Mesothelial cell of epicardium (in vitro differentiated cells): ENCODE measurements at places on chromosomes 3 and 15.
A peak's percentile ranks its signal among the peaks of the same experiment; 100 is the strongest.

DNA sequence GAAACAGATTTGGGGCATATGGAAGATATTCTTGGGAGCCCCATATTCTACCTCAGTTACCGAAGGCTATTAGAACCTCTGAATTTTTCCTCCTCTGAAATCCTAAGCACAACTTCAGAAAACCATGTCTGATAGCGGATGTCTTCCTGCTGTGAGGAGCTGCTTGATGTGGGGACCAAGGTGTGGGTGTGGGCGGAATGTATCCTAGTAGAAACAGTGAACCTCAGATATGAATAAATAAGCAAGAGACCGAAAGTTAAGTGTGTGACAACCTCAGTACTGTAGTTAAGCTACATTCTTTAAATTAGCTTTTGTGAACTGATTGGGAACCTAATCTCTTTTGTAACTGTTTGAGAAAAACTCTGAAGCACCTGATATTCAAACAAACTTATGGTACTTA, 46.9 kb downstream of the SENP2 start:
- no peaks in the 10 kb centered on the region for H3K27me3 ChIP-seq
- H3K36me3 ChIP-seq = peaks cover 5% of the 10 kb centered on the region
- H3K27ac ChIP-seq = no peak overlapping the region

DNA sequence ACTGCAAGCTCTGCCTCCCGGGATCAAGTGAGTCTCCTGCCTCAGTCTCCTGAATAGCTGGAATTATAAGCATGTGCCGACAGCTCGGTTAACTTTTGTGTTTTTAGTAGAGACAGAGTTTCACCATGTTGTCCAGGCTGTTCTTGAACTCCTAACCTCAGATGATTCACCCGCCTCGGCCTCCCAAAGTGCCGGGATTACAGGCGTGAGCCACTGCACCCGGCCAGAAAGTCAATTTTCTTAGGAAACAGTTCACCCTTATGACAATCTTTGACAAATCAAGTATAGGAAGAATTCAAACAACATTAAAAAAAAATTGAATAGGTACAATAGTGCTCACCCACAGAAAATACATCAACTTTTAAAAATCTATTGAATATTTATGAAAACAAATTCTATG, 23.6 kb upstream of the DUT start:
- H3K27ac ChIP-seq = no peak overlapping the region
- H3K4me3 ChIP-seq = no peak overlapping the region
- no peaks in the 10 kb centered on the region for H3K27me3 ChIP-seq
- H3K4me1 ChIP-seq = no peaks in the 10 kb centered on the region
- H3K36me3 ChIP-seq = no peaks in the 10 kb centered on the region
- DNase-seq = no peak

- no peak for DNase-seq
- H3K36me3 ChIP-seq = no peaks in the 10 kb centered on the region
- no peaks in the 10 kb centered on the region for H3K27me3 ChIP-seq
- H3K4me3 ChIP-seq = no peak overlapping the region
Measured at GRCh38 chr15:76075046-76075445, 15.3 kb downstream of the TMEM266 start.

- H3K4me1 ChIP-seq = no peaks in the 10 kb centered on the region
- no peak overlapping the region for H3K4me3 ChIP-seq
- no peaks in the 10 kb centered on the region for H3K36me3 ChIP-seq
- H3K27me3 ChIP-seq = peaks cover 7% of the 10 kb centered on the region
Measured at GRCh38 chr15:31223478-31224350, 102.9 kb upstream of the KLF13 start.

GRCh38 chr3:50268703-50269451, at the start of gene SEMA3B:
Gene SEMA3B (plus strand): TSS chr3:50269147. CDS start chr3:50269241, 94 bp downstream.
- peak within 1 kb of the TSS; percentile 72 for H3K4me3 ChIP-seq
- H3K27ac ChIP-seq = peak within 1 kb of the TSS; percentile 100
- H3K4me1 ChIP-seq = peaks cover 80% of the 10 kb centered on the region
- no peak for DNase-seq
- H3K36me3 ChIP-seq = peaks cover 3% of the 10 kb centered on the region
- peaks cover 6% of the 10 kb centered on the region for H3K27me3 ChIP-seq

- no peaks in the 10 kb centered on the region for H3K27me3 ChIP-seq
- peaks cover 20% of the 10 kb centered on the region for H3K36me3 ChIP-seq
- DNase-seq = no peak
- no peak overlapping the region for H3K4me3 ChIP-seq
- peak overlapping the region; percentile 16 for H3K27ac ChIP-seq
- H3K4me1 ChIP-seq = no peaks in the 10 kb centered on the region
Measured at GRCh38 chr3:129467932-129468331, 27.9 kb downstream of the IFT122 start.

- no peak overlapping the region for H3K4me3 ChIP-seq
- H3K36me3 ChIP-seq = no peaks in the 10 kb centered on the region
- DNase-seq = no peak
- peaks cover 8% of the 10 kb centered on the region for H3K4me1 ChIP-seq
- H3K27ac ChIP-seq = no peak overlapping the region
- H3K27me3 ChIP-seq = peaks cover 2% of the 10 kb centered on the region
Measured at GRCh38 chr15:51355096-51355495, 13.6 kb downstream of the GLDN start.

DNA sequence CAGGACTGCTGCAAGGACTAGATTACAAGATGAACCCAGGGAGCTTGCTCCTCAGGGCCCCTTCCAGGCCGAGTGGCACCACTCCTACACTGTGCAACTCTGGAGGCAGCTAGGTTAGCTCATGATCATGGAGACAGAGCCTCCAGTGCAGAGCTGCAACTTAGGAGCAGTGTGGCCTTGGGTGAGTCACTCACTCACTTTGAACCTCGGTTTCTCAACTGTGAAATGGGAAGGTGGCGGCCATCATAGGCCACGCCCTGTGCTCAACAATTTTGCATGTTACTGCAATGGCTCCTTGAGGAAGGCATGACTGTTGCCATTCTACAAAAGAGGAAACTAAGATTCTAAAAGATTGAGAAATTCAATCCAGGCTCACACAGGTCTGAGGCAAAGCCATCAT, 11.2 kb upstream of the CXCR6 start:
- DNase-seq = no peak
- peaks cover 45% of the 10 kb centered on the region for H3K36me3 ChIP-seq
- no peaks in the 10 kb centered on the region for H3K4me1 ChIP-seq
- no peak overlapping the region for H3K27ac ChIP-seq
- no peak overlapping the region for H3K4me3 ChIP-seq
- no peaks in the 10 kb centered on the region for H3K27me3 ChIP-seq

- DNase-seq = no peak
- H3K4me1 ChIP-seq = peaks cover 33% of the 10 kb centered on the region
- peak overlapping the region; percentile 22 for H3K4me3 ChIP-seq
- no peaks in the 10 kb centered on the region for H3K27me3 ChIP-seq
- peak overlapping the region; percentile 64 for H3K27ac ChIP-seq
Measured at GRCh38 chr3:160403796-160404470, 4.5 kb downstream of the SMC4 start.

GRCh38 chr3:172209333-172210321, 170.2 kb downstream of the FNDC3B start:
- H3K4me3 ChIP-seq = no peak overlapping the region
- H3K27me3 ChIP-seq = no peaks in the 10 kb centered on the region
- no peak for DNase-seq

DNA sequence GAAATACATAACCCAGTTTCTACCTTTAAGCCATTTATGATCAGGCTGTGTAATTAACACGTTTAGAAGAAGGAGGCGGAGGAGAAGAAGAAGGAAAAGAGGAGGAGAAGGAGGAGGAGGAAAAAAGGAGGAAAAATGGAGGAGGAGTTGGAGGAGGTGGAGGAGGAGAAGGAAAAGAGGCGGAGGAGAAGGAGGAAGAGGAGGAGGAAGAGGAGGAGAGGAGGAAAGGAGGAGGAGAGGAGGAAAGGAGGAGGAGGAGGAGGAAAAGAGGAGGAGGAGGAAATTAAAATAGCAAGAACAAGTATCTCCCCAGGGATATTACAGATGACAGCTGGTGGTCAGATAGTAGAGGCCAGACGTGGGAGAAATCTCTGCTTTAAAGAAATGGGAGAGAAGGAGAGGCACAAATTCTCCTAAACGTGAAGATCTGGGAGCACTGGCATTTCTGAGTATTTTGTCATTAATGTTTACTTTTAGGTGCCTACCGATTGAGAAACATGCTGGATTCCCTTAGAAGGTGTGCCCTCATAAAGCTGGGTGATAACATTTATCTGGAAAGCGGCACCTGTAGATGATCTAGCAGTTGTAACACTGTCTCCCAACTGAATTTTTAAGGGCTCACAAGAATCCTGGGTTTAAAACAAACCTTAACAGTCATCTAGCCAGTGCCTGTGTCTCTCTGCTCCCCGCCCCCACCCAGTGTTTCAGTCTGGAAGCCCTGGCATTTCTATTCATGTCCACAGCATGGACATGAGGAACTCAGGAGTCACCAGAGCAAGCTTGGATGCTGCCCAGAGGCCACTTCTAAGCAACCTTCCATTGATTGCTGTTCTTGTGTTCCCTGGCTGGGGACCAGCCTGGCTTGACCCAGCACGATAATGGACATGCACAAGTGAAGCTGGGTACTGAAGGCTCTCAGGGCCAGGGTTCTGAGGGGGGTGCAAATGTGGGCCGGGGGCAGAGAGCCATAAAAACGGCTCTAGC, 75.2 kb downstream of the CHRNA7 start:
- H3K4me3 ChIP-seq = no peak overlapping the region
- H3K27me3 ChIP-seq = peaks cover 16% of the 10 kb centered on the region
- no peak for DNase-seq

- peaks cover 49% of the 10 kb centered on the region for H3K4me1 ChIP-seq
- H3K4me3 ChIP-seq = no peak within 1 kb of the TSS
- H3K36me3 ChIP-seq = no peaks in the 10 kb centered on the region
- no peak for DNase-seq
- peak within 1 kb of the TSS; percentile 18 for H3K27ac ChIP-seq
- H3K27me3 ChIP-seq = no peaks in the 10 kb centered on the region
Measured at GRCh38 chr3:111541911-111542483, at the start of gene CD96. Gene CD96 (plus strand): TSS chr3:111542197. CDS start chr3:111542249, 52 bp downstream.

GRCh38 chr3:9863058-9863772, 16.8 kb downstream of the CIDEC start:
- DNase-seq = no peak
- H3K27me3 ChIP-seq = no peaks in the 10 kb centered on the region
- no peaks in the 10 kb centered on the region for H3K36me3 ChIP-seq
- H3K4me1 ChIP-seq = peaks cover 17% of the 10 kb centered on the region
- peak overlapping the region; percentile 28 for H3K4me3 ChIP-seq
- H3K27ac ChIP-seq = no peak overlapping the region

- H3K4me3 ChIP-seq = no peak overlapping the region
- H3K36me3 ChIP-seq = no peaks in the 10 kb centered on the region
- DNase-seq = no peak
- H3K27ac ChIP-seq = no peak overlapping the region
Measured at GRCh38 chr15:25611603-25612002, 172.8 kb upstream of the UBE3A start.

- DNase-seq = no peak
- no peaks in the 10 kb centered on the region for H3K27me3 ChIP-seq
- no peak overlapping the region for H3K27ac ChIP-seq
- H3K4me3 ChIP-seq = no peak overlapping the region
Measured at GRCh38 chr3:16286751-16287543, 21.9 kb downstream of the OXNAD1 start.

- H3K4me3 ChIP-seq = no peak overlapping the region
- H3K27ac ChIP-seq = no peak overlapping the region
- DNase-seq = no peak
- peaks cover 6% of the 10 kb centered on the region for H3K36me3 ChIP-seq
- H3K4me1 ChIP-seq = no peaks in the 10 kb centered on the region
Measured at GRCh38 chr3:179750720-179751328, 98.0 kb downstream of the USP13 start.

DNA sequence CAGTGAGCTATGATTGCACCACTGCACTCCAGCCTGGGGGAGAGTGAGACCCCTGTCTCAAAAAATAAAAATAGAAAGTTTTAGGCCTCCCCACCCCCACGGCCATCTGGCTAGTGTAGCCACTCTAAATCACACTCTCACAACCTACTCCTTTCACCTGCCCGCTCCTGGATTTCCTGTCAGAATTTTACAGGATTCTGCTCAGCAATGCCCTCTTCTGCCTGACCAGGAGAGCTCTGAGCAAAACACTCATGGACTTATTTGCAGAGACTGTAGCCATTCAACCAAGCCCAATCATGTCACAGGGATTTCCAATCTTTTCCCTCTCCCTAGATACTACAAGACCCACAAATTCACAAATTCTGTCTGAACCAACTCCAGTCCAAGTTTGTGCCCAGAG, 242.6 kb upstream of the TPRG1 start:
- no peaks in the 10 kb centered on the region for H3K27me3 ChIP-seq
- no peak overlapping the region for H3K4me3 ChIP-seq
- no peak for DNase-seq

GRCh38 chr3:129829640-129830039, 63.9 kb downstream of the TMCC1 start:
- no peak overlapping the region for H3K4me3 ChIP-seq
- H3K27ac ChIP-seq = peak overlapping the region; percentile 41
- no peak for DNase-seq
- no peaks in the 10 kb centered on the region for H3K27me3 ChIP-seq

- no peaks in the 10 kb centered on the region for H3K36me3 ChIP-seq
- H3K27ac ChIP-seq = no peak overlapping the region
- DNase-seq = no peak
- H3K27me3 ChIP-seq = peaks cover 12% of the 10 kb centered on the region
- H3K4me1 ChIP-seq = no peaks in the 10 kb centered on the region
Measured at GRCh38 chr15:77966540-77967234, 110.8 kb downstream of the TBC1D2B start.

- no peaks in the 10 kb centered on the region for H3K27me3 ChIP-seq
- H3K4me3 ChIP-seq = no peak overlapping the region
- H3K4me1 ChIP-seq = peaks cover 25% of the 10 kb centered on the region
- H3K36me3 ChIP-seq = peaks cover 4% of the 10 kb centered on the region
- H3K27ac ChIP-seq = no peak overlapping the region
Measured at GRCh38 chr3:30203301-30203700, 403.1 kb upstream of the TGFBR2 start.
